ENCODE measurements at places on chromosomes 4 and X.

DNA sequence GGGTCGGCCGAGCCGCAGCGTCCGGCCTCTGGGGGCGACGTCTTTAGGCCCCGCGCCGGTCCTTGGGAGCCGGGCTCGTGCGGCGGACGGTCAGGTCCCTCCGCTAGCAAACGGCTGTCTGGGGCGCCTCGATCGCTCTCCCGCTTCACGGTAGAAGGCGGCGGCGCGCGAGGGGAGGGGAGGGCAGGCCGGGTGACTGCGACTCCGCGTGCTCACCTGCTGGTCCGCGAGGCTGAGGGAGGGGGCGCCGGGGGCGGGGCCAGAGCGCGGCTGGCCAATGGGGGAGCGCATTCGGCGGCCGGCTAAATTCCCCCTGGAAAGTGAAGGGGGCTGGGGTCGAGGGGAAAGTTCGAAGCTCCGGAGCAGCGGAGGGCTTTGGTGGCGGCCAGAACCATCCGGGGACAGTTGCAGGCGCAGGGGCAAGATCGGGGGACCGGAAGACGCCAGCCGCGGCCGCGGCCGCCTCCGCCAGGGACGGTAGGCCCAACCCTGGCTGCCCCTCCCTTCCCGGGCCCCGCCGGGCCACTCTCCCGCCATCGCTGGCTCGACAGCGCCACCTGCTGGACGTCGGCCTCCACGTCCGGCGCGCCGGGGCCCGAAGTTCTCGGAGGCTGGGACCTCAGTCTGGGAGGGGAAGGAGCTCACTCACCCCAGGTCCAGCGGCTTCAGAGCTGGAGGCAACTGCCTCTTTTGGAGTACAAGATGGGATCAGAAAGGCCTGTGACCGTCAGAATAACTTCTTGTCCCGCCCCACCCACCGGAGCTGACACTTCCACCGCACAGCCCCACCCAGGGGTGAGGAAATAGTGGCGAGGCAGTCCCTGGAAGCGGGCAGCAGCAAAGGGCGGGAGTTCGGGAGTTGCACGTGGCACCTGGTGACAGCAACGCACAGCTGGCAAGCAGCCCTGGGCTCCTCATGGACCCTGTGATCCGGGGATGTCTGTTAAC is 49.9 kb downstream of the ELF4 start:
- peak; percentile 85 for DNase-seq

GRCh38 chr4:26984896-26985295 is 124.3 kb downstream of the STIM2 start:
- no peak for DNase-seq

- DNase-seq, result no peak
These were observed 1195.1 kb downstream of the PCDH18 start for GRCh38 chr4:136337216-136337615.

DNA sequence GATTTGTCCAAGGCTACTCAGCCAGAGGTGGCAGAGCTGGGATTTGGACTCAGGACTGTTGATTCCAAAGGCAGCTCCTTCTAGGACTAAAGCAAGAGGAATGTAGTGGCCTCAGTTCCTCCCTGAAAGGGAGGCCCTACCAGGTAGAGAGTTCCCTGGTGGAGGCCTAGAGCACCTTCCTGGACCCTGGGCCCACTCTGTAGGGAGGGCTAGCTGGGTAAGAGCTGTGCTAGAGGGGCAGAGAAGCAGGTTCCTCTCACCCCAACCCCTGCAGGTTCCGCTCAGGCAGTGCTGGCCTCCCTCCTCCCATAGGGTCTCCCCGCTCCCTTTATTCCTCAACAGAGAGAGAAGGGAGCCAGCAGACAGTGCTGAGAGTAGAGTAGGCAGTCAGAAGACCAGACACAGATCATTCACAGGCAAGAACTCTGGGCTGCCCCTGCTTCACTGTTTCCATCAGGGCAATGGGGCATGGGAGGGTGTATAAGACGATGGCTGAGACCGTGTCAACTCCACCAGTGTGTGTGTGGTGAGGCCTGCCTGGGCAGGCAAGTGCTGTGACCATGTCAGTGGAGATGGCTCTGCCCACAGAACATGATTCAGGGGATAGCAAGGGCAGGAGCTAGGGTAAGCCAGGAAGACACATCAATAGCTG is 12.4 kb upstream of the PJA1 start:
- DNase-seq, result no peak

DNA sequence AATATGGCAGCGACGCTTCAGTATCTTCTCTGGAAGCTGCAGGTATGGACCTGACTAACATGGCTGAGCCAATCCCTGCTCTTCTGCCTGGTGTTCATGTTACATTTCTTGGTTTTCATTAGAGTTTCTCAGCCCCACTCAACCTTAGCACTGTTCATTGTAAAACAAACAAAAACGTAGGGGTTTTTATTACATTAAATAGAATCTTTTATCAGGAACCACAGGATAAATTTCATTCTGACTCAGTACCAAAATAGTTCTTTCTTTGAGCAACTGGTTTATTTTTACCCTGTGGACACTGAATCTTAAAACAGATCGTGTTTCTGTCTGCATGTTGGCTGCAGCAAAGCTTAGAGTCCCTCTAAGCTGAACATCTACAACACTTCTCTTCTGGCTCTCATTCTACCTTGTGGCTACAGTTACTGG is 27.1 kb downstream of the FHIP1A start:
- no peak for DNase-seq

GRCh38 chrX:79096145-79096556 is 48.3 kb upstream of the GPR174 start:
- DNase-seq, result no peak

- DNase-seq, result no peak
These were observed 161.6 kb downstream of the NPNT start for GRCh38 chr4:106056914-106057313.

GRCh38 chr4:47167081-47168035 is 136.0 kb downstream of the GABRB1 start:
- DNase-seq, result no peak

All from activated B cell treated with CpG ODN at 0.5 μM for 24 hours (primary cell).